ENCODE measurements at places on chromosomes 7 and 10.
A peak's percentile ranks its signal among the peaks of the same experiment; 100 is the strongest.

DNA sequence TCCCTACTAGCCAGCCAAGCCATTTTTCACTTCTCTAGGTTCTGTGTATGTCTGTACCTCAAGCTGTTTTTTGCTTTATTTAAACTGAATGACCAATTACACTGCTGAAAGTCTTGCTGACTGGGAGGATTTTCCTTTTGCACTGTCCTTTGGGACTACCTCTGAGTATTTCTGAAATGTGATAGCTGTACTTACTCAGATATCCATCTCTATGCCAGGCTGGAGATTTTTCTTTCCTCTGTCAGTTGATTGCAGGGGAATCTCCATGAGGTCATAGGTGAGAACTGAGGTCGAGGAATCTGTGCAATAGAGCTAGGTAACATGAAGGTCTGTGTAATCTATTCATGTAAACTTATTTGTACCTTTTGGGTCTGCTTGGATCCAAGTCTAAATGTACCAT is 38.9 kb upstream of the ANKRD1 start:
- no peak for DNase-seq

DNA sequence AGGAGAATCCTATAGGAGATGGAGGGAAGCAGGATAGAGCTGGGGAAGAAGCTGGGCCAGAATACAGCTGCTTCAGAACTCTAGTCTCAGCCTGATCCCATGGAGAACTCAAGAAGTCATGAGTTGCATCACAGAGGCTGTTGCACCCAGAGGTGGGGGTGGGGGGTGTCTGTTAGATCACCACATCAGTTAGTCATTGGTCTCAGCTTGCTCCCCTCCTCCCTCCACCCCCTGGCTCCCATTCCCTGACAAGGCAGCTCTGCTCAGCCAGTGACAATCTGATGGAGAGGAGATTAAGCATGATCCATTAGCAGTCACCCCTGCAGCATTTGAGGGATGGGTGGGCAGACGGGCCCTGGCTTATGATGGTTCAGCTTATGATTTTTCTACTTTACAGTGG is 58.4 kb upstream of the FGL2 start:
- DNase-seq, result no peak

- DNase-seq, result no peak
Observed at GRCh38 chr10:78194539-78195402, 161.1 kb downstream of the RPS24 start.

GRCh38 chr10:22556774-22557173 is 157.6 kb downstream of the PIP4K2A start:
- DNase-seq, result no peak

DNA sequence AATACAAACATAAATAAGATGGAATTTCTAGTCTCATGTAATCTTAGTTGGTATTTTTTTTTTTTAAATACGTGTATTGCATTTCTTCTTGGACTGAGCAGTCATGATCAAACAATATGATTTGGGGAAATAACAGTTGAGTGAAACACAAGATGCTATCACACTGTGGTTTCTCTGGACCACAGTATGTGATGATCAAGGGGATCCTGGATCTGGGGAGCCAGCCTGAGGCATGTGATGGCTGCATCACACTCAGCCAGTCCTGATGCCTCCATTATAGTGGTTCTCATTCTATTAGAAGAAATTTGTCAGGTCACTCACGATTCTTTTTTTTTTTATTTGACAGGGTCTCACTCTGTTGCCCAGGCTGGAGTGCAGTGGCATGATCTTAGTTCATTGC is 495.9 kb upstream of the POT1 start:
- DNase-seq, result no peak

- DNase-seq, result no peak
Observed at GRCh38 chr10:95241533-95241932, 47.5 kb downstream of the ACSM6 start.

GRCh38 chr10:89540420-89540949 is 5.1 kb upstream of the SLC16A12 start:
- no peak for DNase-seq

- peak; percentile 19 for DNase-seq
Observed at GRCh38 chr7:103065667-103066066, 8.9 kb downstream of the FBXL13 start.

- DNase-seq, result no peak
Observed at GRCh38 chr10:94149702-94150101, 156.0 kb downstream of the PLCE1 start.

DNA sequence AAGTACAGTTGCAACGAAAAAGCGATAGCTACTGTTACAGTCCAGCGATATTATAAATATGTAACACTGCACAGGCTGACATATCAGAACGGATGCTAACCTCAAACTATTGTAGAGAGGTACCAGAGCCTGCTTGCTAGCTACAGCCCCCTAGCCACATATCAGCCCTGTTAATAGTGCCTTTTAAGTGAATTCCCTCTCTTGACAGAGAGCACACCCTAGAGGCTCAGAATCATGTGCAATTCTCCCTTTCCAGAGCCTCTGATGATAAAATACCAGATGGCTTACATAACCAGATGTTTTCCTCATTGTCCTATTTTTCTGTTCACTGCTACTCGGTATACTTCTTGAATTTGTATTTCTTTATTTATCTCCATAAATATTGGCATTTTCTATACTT is 960.7 kb upstream of the CELF2 start:
- no peak for DNase-seq

DNA sequence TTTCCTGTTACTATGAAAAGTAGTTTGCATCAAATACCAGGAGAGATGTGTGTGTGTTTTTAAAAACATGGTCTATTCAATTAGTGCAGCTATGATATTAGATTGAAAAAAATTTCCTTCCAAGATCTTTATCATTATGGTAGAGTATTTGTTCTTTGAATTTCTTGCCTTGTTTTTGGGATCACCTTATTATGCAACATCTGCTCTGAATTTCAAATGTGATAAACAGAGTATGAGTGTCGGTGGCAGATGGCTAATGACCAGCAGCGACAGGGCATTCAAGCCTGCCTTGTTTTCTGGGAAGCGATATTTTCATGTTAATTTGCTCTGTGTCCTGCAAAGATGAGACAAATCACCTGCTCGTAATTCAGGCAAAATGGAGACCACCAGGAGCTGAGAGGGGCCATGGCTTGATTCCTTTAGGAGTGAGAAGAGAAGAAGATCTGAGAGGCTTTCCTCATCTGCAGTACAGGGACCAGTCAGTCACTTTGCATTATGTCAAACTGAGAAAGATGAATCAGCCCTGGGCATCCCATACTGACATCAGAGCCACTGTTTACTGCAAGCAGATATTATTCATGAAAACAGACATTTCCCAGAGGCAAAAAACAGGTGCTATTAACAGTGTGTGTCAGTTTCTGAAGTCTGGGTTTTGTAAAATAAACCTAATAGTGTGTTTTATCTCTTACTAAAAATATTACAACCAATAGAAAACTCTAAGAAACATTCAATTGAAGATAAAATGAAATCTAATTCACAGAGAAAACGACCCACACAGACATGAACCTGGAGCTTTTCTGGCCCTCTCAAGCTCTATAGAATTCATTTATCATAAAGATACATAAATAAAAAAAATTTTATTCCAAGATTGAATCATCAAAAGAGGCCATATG is 67.6 kb downstream of the CDK6 start:
- DNase-seq, result no peak

DNA sequence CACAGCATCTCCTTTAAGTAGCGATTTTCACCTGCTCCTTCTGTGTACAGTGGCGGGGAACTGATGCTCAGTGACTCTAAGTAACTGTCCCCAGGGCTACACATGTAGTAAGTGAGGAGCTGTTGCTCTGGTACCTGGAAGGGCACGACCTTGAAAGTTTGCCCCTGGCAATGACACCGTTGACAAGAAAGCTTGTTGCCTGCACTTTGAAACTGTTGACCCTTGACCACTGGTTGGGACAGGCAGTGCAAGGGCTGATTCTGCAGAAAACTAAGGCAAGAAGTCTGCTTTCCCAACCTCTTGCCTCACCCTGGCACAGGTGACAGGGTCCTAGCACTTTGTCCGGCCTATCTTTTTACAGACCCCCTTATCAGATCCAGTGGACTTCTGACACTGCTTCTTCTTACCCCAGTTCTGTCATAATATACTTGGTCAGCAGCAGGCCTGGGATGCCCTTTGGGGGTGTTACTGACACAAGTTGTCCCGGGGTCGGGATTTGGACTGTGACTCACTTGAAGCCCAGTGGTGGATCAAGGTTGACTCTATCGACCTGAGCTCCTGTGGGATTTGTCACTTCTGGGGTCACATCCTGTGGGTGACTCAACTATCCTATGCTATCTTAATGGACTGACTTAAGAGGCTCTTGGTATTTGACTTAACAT is 5.8 kb downstream of the ACSL5 start:
- DNase-seq, result no peak

DNA sequence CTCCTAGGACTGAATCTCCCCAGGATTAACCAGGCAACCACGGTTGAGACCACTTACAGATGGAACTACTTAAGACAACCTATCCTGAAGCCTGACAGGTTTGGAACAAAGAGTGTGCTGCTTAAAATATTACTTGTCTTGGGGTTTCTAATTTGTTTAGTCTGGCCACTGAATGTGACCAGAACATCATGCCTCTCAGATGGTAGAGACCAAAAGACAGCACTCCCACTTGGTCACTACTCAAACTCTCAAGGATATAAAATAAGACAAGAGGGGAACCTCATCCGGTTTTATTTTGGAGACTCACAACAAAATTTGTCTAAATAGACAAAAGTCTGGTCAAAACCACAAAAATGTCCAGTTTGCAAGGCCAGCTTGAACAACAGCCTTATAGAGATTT is 15.3 kb downstream of the MRPL32 start:
- no peak for DNase-seq

DNA sequence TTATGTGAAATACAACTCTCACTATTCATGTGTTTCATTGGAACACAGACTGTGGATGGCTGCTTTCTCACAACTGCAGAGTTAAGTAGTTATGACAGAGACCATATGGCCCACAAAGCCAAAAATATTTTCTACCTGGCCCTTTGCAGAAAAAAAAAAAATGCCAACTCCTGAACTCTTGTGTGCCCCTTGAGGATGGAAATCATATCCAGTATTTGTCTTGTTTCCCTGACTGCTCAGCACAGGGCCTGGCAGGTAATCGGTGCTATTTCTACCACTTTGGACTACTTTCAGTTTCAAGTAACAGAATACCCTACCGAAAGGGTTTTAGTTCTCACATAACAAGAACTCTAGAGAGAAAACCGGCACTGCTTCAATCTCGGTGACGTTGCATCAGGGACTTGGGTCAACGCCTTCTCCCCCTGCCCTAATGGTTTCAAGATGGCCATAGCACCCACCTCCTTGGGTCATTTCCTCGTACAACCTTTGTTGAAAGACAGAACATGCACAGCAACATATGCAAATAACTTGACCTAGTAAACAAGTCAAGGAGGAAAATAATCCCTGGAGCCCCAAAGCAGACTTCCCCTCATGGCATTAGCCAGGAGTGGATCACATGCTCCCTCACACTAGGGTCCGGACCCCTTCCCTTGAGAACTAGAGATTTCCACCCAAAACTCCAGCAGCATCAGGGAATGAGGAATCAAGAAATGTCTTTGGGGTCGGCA is 11.8 kb upstream of the GPNMB start:
- no peak for DNase-seq

DNA sequence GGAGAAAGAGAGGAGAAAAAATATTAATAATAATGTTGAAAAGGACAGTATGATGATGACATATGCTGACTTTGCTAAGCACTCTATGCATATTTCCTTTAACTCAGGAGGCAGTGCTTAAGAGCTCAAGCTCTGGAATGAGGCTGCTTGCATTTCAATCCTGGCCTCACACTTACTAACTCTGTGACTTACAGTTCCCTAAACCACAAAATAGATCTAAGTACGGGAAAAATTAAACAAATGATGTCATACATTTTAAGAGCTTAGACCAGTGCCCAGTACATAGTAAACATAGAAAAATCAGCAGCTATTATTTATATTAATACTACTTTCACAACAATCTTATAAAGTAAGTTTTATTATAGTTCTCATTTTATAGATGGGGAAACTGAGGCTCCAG is 61.3 kb downstream of the GFRA1 start:
- no peak for DNase-seq

DNA sequence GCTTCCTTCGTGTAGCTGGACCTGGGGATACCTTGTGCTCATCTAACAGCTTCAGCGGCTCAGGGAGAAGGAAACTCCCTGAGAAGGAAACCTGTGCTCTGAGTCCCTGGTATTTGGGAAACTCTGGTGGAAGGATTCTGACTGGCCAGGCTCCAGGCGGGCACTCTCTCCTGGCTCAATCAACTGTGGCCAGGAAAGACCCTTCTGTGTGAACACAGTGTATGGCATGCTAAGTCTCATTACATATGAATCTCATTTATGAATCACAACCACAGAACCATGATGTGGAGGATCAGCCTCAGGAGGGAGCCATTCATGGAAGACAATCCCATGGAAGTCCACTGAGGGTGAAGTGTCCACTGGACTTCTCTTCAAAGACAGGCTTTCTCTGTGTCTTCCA is 20.9 kb downstream of the NPS start:
- no peak for DNase-seq

GRCh38 chr7:107860981-107861652 is 29.9 kb upstream of the DLD start:
- no peak for DNase-seq

DNA sequence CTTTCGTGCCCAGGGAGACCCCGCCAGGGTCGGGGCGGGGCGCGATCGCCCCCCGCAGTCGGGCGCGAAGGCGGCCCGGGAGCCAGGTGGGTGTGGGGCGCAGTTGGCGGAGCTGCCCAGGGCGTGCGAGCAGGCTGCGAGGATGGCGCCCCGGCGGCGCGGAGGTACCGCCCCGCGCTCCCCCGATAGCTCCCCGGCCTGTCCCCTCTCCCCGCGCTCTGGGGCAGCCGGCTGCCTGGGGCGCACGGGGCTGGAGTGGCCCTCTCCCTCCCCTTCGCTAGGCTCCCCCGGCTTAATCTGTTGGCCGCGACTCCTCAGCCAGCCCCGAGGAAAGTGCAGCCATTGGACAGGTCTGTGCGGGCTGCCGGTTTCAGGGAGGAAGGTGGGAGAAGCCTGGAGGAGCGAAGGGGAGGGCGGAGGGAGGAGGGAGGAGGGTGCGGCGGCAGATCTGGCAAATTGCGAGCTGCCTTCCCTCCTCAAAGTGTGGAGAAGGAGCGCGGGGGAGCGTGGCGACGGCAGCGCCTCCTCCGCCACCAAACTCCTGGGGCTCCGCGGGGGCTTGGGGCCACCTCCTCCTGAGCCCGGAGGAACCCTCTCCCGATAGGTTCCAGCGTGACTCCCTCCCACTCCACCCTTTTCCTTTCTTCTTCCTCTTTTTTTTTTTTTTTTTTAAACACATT is 361 bp upstream of the PLXDC2 start:
- no peak for DNase-seq

DNA sequence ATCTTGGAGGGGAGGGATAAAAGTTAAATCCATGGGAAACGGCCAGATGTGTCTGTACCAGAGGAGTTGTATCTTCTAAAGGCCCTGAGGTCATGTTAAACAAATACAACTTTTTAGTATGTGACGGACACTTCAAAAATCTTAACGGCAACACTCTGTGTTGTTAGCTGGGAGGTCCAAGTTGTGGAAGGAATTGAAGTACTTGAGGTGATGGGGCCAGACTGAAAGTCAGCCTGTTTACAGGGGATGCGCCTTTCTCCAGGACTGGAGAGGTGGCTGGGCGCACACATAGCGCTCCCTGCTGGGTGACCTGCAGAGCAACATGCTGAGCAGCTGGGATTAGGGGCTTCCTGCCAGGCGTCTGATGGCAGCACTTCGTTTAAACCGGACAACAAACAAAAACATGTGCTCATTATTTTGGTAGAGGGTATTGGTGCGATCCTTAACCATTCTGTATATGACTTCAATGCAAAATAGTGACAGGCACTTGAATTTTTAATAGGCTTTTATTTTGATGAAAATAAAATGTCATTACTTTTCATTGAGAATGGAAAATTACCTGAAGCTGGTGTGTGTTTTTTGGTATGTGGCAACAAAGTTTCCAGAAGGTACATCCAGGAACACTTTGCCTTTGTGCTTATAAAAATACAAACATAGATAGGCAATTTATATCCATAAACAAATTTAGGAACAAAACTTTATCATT is 198.2 kb downstream of the MLLT10 start:
- peak; percentile 22 for DNase-seq

Data from CD4-positive, alpha-beta T cell treated with Interleukin-2 at 100 ng/mL for 4 hours (primary cell).